ENCODE measurements at places on chromosomes 16 and 17. TPM values are rescaled to one million over a fixed set of nuclear protein-coding genes. Genes with fewer than 3 reads are reported as not detected.

- no peak for DNase-seq
These were observed 17.4 kb downstream of the NF1 start for GRCh38 chr17:31112001-31112661.

- DNase-seq, result peak; percentile 23
These were observed 686 bp downstream of the MLST8 start for GRCh38 chr16:2205967-2206313.

GRCh38 chr17:32575852-32576251, 89.1 kb downstream of the CDK5R1 start:
- no peak for DNase-seq

SLC35G6 gene
- not detected for total RNA-seq

KRTAP2-2 gene
- not detected for total RNA-seq

RFNG gene
- 26.4 TPM for total RNA-seq

GDPD3 gene
- 7.8 TPM for total RNA-seq

DNA sequence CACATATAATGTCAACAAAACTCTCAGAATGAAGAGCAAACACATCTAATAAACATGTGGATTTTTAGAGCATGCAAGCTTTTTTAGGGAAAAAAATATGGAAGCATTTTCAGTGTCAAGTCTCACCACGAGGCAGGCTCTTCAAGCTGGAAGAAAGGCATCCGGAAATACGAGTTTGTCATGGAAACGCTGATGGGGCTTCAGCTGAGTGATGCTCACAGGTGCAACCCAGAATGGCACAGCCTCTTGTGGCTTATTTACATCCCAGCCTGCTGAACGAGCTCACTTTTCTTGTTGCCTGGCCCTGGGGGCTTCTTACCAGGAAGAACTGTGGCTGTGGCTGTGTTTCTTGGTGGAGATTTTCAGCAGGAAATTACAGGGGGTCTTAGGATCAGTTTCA, 24.1 kb upstream of the DYNLL2 start:
- no peak for DNase-seq

- no peak for DNase-seq
These were observed 11.1 kb downstream of the TRPV1 start for GRCh38 chr17:3598078-3598477.

DNA sequence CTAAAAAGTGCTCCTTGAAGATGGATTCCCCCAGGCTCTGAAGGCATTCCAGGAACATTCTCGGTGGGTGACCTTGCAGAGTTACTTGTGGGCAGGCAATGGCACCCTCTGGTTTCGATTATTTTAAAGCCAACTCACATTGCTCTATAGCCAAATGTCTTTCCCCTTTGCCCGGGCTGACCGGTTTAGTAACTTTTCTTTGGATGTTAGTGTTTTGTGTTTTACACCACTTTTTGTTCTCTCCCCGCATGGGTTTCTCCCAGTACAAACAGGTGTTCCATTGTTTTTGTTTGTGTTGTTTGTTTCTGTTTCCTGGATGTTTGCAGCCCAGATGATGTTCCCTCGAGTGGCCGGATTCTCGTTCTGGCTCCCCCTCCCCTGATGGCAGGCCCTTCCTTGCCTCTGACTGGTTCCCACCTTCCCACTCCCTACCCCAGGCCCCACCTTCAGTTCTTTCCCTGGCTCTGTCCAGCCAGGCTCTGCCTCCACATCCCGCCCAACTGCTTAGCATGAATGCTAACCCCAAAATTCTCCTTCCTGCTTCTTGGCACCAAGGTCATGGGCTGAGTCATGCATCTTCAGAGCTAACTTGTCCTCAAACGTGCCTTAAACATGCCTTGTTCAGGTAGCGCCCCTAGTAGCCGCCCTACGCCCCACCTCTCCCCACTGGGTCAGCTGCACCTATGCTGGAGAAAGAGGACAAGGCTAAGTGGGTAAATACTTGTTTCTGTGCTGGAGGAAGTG, 40.6 kb downstream of the ELAC2 start:
- no peak for DNase-seq

ANKFN1 gene
- not detected for total RNA-seq

GRCh38 chr16:66342294-66342900, 24.1 kb upstream of the CDH5 start:
- peak; percentile 76 for DNase-seq

- DNase-seq, result no peak
These were observed 58.7 kb downstream of the HSD17B2 start for GRCh38 chr16:82093666-82094300.

GRCh38 chr17:17837966-17838962, 1.5 kb upstream of the SREBF1 start:
- peak; percentile 62 for DNase-seq

DNAH9 gene
- total RNA-seq, result 0.19 TPM

- DNase-seq, result no peak
These were observed 7.1 kb upstream of the ZNF747 start for GRCh38 chr16:30541502-30542329.

DNA sequence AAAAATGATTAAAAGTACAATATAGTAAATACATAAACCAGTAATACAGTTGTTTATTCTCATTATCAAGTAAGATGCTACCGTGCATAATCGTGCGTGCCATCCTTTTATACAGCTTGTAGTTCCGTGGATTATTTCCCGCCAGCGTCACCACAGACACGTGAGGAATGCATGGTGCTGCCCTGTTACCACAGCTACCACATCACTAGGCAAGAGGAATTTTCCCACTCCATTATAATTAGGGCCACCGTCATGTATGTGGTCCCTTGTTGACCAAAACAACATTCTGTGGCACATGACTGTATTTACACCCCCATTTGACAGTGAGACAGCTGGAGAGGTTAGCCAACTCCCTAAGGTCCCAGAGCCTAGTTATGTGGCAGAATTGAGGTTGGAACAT, 30.5 kb upstream of the LGALS9 start:
- DNase-seq, result no peak

- no peak for DNase-seq
These were observed 24.6 kb upstream of the BRD7 start for GRCh38 chr16:50393416-50393815.

CSH2 gene
- not detected for total RNA-seq

KRT39 gene
- total RNA-seq, result 0.44 TPM

DNA sequence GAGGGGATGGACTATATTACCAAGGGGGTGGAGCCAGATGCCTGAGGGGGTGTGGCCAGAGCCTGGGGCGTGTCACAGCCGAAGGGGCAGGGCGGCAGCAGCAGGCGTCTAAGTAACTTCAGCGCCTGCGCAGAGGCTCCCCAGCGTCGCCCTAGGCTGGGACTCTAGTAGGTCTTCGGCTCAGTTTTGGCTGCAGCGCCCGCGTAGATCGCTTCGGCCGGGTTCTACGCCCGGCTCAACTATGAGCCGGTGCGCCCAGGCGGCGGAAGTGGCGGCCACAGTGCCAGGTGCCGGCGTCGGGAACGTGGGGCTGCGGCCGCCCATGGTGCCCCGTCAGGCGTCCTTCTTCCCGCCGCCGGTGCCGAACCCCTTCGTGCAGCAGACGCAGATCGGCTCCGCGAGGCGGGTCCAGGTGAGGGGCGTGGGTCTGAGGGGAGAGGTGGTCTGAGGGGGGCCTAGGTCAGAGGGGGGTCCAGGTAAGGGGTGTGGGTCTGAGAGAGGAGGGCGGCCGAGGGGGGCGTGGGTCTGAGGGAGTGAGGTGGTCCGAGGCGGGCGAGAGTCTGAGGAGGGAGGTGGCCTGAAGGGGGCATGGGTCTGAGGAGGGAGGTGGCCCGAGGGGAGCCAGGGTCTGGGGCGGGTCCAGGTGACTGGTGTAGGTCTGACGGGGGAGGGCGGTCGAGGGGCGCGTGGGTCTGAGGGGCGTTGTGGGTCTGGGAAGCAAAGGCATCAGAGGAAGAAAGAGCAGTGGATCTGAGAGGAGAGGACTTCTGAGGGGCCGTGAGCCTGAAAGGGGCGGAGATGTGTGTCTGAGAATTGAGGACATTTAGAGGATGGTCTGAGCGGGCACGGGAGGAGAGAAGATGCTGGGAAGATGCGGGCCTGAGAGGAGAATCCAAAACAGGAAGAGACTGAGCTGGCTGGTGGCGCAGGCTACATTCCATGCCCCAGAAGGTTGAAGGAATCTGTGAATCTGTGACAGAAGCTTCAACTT, at the start of gene LPCAT2:
LPCAT2 (plus strand) TSS at position 132 of the 991 bp plus-strand sequence; CDS start at position 242, 110 bp downstream.
- peak; percentile 69 for DNase-seq

GP1BA gene
- total RNA-seq, result not detected

DNA sequence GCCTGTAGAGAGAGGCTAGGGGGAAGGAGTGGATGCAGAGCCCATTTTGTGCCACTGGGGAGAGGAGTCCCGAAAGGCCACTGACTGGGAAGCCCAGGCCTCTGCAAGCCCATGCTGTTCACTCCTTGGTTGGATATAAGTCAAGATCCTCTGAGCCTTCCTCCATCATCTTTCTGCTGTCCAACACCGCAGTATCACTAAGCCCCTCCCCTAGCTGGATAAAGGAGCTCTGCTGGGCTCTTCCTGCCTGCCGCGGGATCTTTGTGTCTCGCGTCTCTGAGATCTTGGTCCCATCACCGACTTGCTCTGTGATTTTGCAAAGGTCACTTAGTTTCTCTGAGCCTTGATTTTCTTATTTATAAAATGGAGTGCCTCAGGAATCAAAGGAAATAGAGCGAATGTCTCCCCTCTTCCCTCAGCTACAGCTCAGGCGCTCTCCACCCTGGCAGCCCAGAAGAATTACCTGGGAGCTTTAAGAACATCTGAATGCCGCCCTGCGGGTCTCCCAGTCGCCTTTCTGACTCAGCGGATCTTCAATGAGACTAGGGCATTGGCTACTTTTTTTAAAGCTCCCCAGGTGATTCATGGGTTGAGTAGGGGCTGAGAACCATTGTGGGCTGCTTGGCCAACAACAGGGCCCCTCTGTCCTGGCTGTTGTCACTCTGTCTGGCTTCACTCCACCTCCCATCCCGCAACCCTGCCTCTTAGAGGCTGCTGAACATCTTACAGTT, 25.2 kb upstream of the TMEM220 start:
- DNase-seq, result no peak

- no peak for DNase-seq
These were observed 111.6 kb downstream of the DYNLRB2 start for GRCh38 chr16:80652441-80652840.

- no peak for DNase-seq
These were observed 148.3 kb upstream of the CACNG5 start for GRCh38 chr17:66686601-66687000.

TMEM106A gene
- total RNA-seq, result 3.4 TPM

GCGR gene
- not detected for total RNA-seq

GRCh38 chr17:4006745-4007211, 42.5 kb upstream of the ATP2A3 start:
- no peak for DNase-seq

DNA sequence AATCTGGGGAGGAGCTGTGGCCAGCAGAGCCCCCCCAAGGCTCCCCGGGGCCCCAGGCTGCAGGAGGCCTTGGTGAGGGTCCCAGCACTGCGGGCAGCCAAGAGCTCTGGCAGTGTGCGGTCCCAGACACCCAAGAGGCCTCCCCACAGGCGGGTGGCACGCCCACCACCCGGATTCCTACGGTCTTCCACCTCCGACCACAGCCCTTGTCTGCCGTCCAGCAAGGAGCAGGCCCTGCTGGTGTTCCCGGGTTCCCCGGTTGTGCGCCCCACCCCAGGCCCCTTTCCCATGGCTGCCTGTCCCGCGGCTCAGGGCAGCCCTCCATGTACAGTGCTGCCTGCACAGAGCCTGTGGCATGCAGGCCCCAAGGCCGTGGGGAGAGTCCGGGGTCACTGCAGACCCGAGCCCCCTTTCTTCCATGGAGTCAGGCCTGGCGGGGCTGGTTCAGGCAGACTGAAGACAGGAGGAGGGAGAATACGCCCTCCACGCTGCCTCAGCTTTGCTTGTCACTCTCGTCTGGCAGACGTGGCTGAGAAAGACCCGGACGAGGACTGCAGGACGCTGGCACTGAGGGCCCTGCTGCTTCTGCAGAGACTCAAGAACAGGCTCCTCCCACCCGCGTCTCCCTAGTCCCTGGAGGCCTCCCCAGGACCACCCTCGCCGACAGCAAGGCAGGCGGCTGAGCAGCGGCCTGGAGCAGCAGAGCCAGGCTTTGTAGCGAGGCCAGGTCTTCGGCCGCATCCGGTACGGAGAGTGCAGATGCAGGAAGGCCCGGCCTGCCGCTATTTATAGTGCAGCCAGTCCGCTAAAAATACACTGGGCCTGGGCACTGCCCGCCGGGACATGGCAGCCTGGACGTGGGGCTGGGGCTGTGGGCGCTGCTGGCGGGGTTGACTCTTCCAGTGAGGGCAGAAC, 16.4 kb downstream of the TELO2 start:
- DNase-seq, result no peak

GRCh38 chr16:67716097-67716496, 3.0 kb downstream of the GFOD2 start:
- no peak for DNase-seq

GRCh38 chr16:61146429-61146828, 889.8 kb downstream of the CDH8 start:
- DNase-seq, result no peak

DNA sequence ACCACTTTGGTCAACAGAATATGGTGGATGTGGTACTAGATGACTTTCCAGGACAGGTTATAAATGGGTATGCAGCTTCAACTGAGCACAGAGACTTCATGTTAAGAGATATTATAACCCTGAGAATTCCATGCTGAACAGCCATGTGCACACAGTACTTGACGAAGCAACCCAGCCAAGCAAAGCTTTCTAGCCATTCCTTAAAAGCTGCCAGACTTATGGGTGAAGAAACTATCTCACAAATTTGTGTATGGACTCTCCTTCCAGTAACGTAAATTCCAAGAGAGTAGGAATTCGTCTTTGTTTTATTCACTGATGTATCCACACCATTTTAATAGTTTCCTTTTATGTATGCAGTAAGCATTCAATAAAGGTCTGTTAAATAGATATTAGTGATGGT, 76.1 kb downstream of the KANSL1 start:
- DNase-seq, result no peak

DNA sequence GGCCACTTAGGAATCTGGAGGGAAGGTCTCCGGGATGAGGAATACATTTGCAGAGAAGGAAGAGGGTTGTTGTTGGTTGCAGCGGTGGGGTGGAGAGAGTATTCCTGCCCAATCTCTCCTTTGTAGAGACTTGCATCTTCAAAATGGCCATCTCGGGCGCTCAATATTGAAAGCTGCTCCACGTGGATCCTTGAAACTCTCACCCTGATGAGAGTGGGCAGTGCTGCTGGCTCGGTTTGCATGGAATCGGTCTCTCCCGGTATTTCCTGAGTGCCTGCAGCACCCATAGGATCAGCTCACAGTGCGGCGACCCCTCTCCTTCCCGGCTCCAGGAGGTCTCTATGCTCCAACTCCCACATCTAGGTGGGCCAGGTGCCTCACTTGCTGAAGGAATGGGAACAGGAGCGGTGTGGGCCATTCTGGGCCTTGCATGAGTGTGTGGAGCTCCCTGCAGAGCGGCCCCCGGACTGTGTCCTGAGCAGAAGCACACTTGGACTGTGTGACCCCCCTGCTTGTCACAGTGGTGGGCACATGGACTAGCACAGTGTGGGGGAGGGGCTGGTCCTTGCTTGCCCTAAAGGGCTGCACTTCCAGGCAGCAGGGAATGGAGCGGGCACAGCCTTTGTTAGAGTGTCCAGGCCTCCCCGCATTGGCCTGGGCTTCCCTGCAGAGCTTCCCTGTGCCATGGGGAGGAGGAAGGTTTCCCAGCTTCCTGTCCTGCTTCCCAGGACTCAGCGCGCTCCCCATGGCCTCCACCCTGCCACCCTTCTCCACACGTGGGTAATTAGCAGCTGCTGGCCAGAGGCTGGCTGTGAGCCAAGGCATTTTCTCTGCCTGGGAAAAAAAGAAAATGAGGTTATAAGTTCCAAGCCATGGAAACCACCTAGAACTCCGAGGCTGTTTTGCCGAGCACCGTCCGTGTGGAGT, 139.3 kb downstream of the IRF8 start:
- DNase-seq, result no peak

Measured in Calu3 (cell line).